ENCODE measurements at places on chromosomes 16 and 17.
A peak's percentile ranks its signal among the peaks of the same experiment; 100 is the strongest.

DNA sequence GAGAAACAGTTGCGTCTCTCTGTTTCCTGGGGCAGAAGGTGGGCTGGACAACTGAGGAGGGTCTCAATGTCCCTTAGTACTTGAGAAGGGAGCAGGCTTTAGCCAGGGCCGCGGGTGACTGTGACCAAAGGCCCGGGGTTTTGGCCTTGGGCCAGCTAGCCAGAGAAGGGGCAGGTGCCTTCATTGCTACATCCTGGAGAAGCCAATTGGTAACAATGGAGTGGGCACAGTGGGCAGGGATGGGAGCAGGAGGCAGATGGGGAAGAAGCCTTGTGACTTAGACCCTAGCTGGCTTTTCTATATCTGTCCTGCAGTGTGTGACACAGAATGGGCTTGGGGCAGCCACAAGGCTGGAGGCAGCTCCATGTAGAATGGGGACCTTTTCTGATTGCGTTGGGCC lies 46.0 kb downstream of the CLEC16A start:
- DNase-seq = no peak

GRCh38 chr16:75074920-75075687 lies 41.5 kb downstream of the LDHD start:
- DNase-seq = no peak

GRCh38 chr17:76092526-76093413 lies 10.8 kb downstream of the EXOC7 start:
- DNase-seq = no peak

GRCh38 chr16:10280262-10281170 lies 98.3 kb upstream of the GRIN2A start:
- DNase-seq = no peak

DNA sequence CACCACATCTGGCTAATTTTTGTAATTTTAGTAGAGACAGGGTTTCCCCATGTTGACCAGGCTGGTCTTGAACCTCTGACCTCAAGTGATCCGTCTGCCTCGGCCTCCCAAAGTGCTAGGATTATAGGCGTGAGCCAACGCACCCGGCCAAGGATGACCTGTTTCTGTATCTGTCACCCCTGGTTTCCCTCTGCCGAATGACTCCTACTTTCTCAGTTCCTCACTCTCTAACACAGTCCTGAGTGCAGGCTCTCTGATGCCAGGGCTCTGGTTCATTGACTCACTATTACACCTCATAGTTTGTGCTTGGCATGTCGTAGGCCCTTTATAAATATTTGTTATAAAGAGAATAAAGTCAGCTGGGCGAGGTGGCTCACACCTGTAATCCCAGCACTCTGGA lies 10.7 kb upstream of the PRPF8 start:
- no peak for DNase-seq

GRCh38 chr17:76543826-76544545 lies 4.1 kb downstream of the PRCD start:
- no peak for DNase-seq

GRCh38 chr16:82892324-82892723 lies 265.6 kb downstream of the CDH13 start:
- peak; percentile 62 for DNase-seq

DNA sequence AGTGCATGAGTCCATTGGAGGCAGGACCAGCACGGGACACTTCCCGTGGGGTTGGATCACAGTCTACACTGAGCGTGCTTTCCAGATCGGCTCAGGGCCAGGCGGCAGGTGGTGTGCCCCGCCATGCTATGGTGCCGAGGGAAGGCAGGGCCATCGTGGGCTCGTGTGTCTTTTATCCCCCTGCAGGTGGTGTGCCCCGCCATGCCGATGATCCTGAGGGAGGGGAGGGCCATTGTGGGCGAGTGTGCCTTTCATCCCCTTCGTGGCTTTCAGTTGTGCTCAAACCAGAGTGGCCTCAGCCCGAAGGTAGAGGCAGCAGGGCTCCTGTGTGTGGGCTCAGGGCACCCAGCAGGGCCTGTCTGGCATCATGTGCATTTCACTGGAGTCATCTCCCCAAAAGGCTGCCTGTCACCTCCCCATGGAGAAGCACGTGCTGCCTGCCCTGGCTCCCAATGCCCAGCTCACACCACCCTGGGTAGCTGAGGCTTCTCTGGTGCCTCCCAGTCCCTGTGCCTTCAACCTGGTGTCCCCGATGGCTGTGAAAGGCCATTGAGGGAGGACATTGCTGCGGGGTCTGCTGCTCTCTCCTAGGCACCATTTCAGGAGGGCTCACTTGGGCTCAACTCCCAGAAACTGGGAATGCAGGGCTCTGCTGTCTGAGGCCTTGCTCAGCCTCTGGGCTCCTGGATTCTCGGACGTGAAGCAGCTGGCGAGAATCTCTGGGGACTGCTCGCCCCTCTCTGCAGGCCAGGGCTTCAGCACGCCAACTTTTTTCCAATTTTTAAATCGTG lies 207.6 kb downstream of the NPIPB11 start:
- no peak for DNase-seq

DNA sequence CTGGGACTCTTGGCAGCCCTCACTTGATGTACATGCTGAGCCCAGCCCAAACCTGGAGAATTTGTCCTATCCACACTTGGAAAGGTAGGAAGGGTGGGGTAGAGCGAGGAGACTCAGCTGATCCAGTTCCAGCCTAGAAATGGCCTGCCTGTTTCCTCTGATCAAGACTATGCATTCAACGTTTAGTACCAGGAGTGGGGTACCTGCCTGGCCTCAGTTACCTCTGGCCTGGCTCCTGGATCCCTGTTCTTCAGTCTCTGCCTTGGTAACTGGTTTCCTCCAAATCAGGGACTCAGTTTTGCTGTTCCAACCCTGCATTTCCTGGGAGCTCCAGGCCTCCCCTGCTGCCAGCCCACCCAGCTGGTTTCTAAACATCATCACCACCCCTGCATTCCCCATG lies 233.5 kb downstream of the GSG1L start:
- DNase-seq = no peak

DNA sequence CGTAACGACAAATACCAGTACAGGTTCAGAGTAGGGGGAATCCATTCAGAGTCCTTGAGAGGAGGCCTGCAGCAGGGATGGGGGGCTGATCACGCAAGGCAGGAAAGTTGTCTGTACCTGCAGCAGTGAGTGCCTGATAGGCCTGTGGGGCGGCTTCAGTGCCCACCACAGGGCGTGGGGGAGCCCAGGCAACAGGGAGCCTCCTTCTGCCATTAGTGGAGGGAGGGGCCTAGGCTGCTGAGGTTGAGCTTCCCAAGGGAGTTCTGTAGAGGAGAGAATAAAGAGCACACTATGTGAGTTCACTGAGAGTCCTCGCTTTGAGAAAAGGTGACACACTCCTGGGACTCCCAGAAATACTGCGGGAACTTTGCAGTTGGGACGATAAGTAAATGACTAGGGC lies 134.6 kb downstream of the SPECC1 start:
- no peak for DNase-seq

DNA sequence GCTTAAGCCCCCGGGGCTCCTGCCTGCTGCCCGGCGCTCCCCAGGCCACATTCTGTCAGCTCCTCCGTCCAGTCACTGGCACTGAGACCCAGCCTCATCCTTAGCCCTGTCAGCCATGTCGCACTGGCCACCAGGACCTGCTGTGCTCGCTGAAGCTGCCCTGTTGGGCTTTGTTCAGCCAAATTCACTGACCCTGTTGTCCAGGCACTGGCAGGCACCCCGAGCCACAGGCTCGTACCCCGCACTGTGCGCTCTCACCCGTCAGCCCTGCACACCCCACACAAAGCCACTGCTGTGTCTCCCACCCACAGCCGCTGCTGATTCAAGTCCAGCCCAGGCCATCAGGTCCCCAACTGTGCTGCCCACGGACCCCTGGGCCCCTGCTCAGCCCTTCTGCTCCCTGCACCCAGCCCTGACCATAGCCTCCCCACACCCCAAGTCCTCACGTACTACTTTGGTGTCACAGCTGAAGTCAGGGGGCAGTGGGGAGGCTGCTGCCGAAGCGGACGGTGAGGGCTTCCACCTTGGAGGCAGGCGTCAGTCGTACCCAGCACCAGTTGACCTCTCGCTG lies 131.5 kb upstream of the CHMP6 start:
- no peak for DNase-seq

- peak; percentile 19 for DNase-seq
Measured at GRCh38 chr17:1703063-1703462, 7.1 kb downstream of the TLCD2 start.

Measured in EH (cell line).